Activated B cell treated with CpG ODN at 0.5 μM for 24 hours (primary cell): ENCODE measurements at places on chromosomes 3 and 15.
A peak's percentile ranks its signal among the peaks of the same experiment; 100 is the strongest.

GRCh38 chr3:98561727-98562521 lies 30.1 kb downstream of the GPR15 start:
- H3K36me3 ChIP-seq, result no peaks in the 10 kb centered on the region
- no peak for DNase-seq
- no peaks in the 10 kb centered on the region for H3K27me3 ChIP-seq

DNA sequence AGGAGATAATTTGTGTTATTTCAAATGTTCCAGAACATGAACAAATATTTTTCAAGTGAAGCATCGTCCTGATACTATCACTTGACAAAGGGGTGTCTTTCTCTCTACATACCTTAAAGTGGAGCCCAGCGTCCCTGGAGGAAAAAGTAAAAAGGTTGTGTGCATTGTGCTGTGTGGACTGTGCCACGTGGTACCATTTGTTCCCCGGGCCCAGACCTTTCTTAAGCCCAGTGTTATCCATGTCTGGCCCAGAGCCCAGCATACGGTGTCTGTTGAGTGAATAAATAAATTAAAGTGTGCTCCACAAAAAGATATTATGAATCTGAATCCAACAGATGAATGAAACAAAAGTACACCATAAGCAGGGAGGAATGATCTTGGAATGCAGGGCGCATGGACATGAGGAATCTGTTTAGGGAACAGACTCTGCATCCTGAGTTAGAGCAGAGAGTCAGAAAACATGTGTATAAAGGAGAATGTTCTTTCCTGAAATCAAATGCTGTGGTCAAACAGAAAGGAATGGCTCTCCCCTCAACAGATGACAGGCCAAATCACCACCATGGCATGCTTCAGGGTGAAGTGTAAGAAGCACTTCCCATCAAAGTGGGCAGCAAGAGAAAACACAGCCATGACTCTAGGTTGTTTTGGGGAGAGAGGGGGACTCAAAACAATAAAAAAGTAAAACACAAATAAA lies 8.1 kb upstream of the PRSS50 start:
- H3K4me3 ChIP-seq, result no peak overlapping the region
- no peaks in the 10 kb centered on the region for H3K4me1 ChIP-seq
- H3K36me3 ChIP-seq, result no peaks in the 10 kb centered on the region
- no peak overlapping the region for H3K27ac ChIP-seq
- peaks cover 14% of the 10 kb centered on the region for H3K27me3 ChIP-seq
- no peak for DNase-seq

DNA sequence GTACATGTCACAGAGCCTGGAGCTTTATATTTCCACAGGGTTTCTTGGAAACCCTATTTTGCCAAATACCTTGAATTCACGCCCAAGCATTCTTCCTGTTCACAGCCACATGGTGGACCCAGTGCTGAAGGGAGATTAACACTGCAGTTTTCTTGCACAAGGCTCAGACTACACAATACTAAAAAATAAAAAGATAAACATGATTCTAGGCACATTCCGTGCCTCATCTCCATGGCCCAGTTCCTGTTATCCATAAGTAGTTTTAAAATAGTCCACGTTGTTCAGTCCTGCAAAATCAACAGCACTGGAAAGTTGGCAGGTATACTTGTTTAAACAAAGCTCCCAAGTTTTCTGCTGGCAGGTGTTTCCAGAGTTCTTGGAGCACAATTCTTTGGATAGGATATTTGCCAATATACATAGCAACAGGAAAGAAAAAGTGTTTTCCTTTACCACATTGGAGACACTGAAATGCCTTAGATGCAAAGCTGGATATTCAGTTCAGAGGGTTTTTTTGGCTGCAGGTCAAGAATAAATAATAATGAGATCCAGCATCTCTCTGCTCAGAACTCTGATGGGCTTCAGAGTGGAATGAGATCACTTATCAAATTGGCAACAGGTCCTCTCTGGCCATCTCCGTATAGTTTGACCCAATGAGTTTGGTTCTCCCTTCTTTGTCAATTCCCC lies 88.1 kb upstream of the TGFBR2 start:
- no peaks in the 10 kb centered on the region for H3K4me1 ChIP-seq
- H3K27ac ChIP-seq, result no peak overlapping the region
- no peaks in the 10 kb centered on the region for H3K27me3 ChIP-seq
- no peak overlapping the region for H3K4me3 ChIP-seq

DNA sequence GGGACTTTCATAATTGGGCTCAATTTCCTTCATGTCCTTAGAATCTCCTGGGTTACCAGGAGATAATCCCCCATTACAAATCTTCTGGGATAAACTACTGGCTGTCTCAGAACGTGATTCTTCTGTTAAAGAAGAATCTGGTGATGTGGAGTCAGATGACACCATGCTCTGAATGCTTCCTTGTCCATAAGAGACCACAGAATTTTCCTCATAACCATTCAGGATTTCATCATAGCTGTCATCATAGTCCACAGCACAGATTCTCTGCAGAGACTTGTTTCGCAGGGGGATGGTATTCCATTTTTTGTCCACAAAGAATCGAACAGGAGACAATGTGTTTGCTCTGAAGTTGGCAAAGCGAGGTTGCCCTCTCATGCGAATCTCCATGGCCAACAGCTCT lies 109.8 kb upstream of the TSPAN3 start:
- H3K4me1 ChIP-seq, result peaks cover 75% of the 10 kb centered on the region
- no peak for DNase-seq
- H3K27ac ChIP-seq, result peak overlapping the region; percentile 94
- peak overlapping the region; percentile 78 for H3K4me3 ChIP-seq
- no peaks in the 10 kb centered on the region for H3K36me3 ChIP-seq
- H3K27me3 ChIP-seq, result no peaks in the 10 kb centered on the region

GRCh38 chr15:74144153-74144775 lies 13.9 kb downstream of the ISLR2 start:
- DNase-seq, result no peak
- peaks cover 37% of the 10 kb centered on the region for H3K27me3 ChIP-seq
- no peak overlapping the region for H3K4me3 ChIP-seq
- no peak overlapping the region for H3K27ac ChIP-seq
- H3K4me1 ChIP-seq, result no peaks in the 10 kb centered on the region
